ENCODE measurements at places on chromosomes 2 and 18. TPM values are rescaled to one million over a fixed set of nuclear protein-coding genes. Genes with fewer than 3 reads are reported as not detected.

GRCh38 chr18:12031846-12032245 lies 50.5 kb downstream of the IMPA2 start:
- no peak for DNase-seq

DNA sequence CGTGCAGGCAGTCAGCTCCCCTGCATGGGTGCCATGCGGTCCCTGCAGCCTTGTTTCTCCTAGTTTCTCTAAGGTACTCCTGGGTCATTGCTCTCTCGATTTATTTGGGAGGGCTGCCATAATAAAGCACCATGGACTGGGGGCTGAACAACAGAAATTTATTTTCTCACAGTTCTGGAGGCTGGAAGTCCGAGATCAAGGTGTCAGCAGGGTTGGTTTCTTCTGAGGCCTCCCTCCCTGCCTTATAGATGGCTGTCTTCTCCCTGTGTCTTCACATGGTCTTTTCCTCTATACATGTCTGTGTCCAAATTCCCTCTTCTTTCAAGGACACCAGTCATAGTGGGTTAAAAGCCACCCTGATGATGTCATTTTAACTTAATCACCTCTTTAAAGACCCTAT lies 40.5 kb downstream of the RPL37A start:
- DNase-seq, result no peak

CAPN14 gene
- 0.46 TPM for total RNA-seq

- no peak for DNase-seq
Observed at GRCh38 chr18:36817039-36817438, 11.8 kb downstream of the TPGS2 start.

POTEC gene
- total RNA-seq, result not detected

GRCh38 chr18:3683483-3683882 lies 233.5 kb downstream of the TGIF1 start:
- no peak for DNase-seq

NTSR2 gene
- total RNA-seq, result not detected

SIX2 gene
- total RNA-seq, result 3.1 TPM

DNA sequence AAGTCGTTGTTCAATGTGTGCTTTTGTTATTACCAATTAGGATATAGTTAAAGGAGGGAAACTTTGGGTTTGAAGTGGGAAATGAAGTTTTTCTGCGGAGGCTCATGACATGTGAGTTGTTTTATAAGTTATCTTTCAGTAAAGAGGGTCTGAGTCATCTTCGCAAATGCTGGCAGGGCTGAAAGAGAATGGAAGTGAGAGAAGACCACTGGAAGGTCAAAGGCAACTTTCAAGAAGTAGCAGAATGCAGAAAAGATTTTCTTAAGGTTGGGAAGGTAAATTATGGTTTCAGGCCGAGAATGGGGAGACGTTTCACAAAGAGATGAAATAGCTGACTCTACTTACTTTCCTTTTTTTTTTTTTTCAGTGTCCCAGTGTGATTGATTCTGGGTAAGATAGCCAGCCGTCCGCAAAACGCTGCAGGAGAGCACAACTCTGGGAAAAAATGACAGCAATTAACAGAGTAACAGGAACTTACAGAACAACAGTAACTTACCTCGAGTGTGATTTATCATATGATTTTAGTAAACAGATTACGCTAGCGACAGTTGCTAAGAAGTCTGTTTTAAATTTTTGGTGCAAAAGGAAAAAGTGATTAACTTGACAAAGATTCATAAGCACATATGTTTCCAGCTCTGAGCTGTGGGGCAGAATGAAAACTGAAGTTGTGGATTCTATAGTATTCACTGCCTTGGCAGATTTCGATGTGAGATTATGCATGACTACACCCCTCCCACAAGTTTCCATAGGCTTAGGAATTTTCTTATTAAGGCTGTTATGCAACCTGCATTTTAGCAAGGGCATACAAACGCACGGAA lies 46.8 kb upstream of the ACTR3 start:
- DNase-seq, result no peak

- no peak for DNase-seq
Observed at GRCh38 chr2:161414042-161415033, 1.8 kb upstream of the TBR1 start.

- DNase-seq, result no peak
Observed at GRCh38 chr2:230589497-230590015, 123.1 kb upstream of the CAB39 start.

DNA sequence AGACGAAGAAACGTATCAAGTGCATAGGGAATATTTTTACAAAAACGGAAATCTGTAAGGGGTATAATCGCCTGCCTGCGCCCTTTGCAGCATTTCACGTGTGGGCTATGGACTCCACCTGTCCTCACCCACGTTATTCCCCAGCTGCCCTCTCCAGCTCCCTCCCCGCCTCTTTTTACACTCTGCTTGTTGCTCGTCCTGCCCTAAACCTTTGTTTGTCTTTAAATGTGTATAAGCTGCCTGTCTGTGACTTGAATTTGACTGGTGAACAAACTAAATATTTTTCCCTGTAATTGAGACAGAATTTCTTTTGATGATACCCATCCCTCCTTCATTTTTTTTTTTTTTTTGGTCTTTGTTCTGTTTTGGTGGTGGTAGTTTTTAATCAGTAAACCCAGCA lies 169.4 kb upstream of the SIX3 start:
- DNase-seq, result no peak

CCBE1 gene
- total RNA-seq, result 3.3 TPM

ERFE gene
- total RNA-seq, result 9.8 TPM

DNA sequence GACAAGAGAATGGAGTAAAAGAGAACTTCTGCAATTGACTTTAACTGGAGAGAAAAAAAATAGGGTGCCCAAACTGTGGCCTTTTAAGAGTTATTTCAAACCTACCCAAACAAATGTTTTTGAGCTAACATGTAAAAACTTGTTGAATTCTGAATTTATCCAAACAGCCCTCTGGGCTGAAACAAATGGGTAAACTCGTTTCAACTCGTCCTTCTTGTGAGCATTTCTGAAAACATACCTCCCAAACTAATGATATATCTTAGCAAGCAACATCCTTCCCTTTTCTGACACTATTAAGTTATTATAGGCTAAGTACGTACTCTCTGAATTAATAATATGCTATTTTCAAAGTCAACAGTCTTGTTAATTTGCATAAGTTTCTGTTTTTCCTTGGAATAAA lies 793.0 kb upstream of the ACVR2A start:
- no peak for DNase-seq

GRCh38 chr18:5770176-5770575 lies 125.1 kb downstream of the TMEM200C start:
- DNase-seq, result no peak

- no peak for DNase-seq
Observed at GRCh38 chr2:128504246-128505149, 185.8 kb upstream of the HS6ST1 start.

MROH2A gene
- not detected for total RNA-seq

SLC19A3 gene
- 0.29 TPM for total RNA-seq

SIX3 gene
- total RNA-seq, result not detected

DNA sequence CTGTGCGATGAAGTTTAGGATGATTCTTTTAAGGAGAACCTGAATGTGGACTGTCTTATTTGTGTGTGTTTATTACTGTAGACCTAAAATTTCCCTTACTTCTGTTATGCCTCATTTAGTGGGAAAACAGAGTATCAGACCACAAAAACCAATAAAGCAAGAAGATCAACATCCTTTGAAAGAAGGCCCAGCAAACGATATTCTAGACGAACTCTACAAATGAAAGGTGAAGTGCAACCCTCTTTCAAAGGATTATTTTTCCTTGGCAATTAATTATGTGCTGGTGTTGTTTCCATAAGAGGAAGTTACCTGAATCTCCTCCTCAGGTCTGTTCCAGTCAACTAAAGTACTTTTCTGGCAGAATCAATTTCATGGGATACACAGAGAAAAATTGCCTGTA lies 78.6 kb downstream of the EPB41L5 start:
- no peak for DNase-seq

GRCh38 chr18:69947361-69948133 lies at the start of gene CD226:
CD226 (minus strand) TSS chr18:69947873; CDS start chr18:69947406, 467 bp downstream.
- DNase-seq, result no peak

DNA sequence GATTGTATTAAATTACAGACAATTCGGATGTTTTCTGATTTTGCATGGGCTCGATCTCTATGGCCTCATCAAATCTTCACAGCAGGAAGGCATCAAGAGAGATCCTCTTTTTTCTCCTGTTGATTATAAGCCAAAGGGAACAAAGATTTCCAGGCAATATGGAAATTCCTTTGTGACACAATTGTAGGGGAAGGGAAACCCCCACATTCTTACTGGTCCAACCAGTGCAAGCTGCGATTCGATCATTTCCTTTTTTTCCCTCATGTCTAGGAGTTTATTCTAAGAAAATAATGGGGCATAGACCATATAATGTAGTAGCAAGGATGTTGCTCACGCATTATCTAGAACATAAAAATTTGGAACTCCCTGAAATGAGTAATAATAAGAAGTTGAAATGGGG lies 87.7 kb downstream of the LYPD6 start:
- DNase-seq, result no peak

DNA sequence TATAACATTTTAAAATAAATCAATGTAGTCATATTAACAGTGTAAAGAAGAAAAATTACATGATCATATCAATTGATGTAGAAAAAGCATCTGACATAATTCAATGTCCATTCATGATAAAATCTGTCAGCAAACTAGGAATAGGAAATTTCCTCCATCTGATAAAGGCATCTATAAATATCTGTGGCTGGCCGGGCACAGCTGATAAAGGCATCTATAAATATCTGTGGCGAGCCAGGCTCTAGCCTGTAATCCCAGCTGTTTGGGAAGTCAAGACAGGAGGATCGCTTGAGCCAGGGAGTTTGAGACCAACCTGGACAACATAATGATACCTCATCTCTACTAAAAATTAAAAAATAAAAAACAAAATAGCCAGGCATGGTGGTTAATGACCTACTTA lies 18.1 kb upstream of the RANBP2 start:
- no peak for DNase-seq

GRCh38 chr18:23591011-23591410 lies 4.7 kb upstream of the NPC1 start:
- no peak for DNase-seq

DNA sequence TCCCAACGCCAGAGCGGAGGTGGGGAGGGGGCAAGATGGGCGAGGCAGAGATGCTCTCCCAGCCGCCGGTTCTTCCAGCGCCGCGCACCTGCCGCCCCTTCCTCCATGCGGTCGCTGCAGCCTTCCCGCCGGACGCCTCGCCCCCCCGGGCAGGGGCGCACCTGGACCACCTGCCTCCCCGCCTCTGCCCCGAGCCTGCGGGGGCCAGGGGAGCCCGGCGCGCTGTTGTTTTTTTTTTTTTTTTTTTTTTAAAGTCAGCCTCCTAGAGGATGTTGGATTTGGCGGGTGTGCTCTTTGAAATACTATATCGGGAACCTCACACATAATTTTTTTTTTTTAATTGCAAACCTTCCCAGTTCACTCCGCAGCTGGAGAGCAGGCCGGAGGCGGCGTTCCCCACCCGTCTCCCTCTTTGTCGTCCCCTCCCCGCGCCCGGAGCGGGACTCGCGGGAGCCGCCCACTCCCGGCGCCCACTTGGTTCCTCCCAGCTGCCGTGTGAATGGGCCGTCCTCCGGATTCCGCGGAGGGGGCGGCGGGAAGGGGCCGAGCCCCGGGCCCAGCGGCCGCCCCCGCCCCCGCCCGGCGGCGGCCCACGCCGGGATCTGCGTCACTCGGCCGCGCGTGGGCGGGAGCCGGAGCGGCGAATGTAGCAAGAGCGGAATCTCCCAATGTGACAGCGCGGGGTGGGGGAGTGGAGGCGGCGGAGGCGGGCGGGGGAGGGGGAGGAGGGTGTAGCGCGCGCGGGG lies 421 bp upstream of the NAB1 start:
- no peak for DNase-seq

CDH2 gene
- total RNA-seq, result 78.2 TPM

GRCh38 chr2:146615778-146616177 lies 1229.1 kb upstream of the ACVR2A start:
- no peak for DNase-seq

GRCh38 chr18:76875390-76876325 lies 53.3 kb downstream of the ZNF236 start:
- DNase-seq, result no peak

GRCh38 chr2:189661957-189662321 lies 680 bp downstream of the ASNSD1 start:
- no peak for DNase-seq

DNA sequence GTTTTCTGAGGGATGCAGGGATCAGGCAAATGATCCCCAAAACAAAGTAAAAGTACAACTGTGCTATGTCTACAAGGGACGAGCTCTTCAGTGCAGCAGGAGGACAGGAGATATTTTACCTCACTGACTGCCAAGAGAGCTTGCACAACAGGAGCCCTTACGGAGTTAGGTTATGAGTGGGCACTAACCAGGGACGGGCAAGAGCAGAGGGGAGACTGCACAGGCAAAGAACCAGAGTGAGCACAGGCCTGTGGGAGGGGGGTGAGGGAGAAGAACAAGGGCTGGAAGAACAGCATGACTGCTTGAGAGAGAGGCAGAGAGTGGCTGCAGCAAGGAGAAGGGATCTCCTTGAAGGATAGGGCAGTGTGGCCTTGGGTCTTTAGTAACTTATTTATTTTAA lies 101.1 kb upstream of the PID1 start:
- DNase-seq, result no peak

- no peak for DNase-seq
Observed at GRCh38 chr2:124920448-124920847, 895.4 kb downstream of the CNTNAP5 start.

DNA sequence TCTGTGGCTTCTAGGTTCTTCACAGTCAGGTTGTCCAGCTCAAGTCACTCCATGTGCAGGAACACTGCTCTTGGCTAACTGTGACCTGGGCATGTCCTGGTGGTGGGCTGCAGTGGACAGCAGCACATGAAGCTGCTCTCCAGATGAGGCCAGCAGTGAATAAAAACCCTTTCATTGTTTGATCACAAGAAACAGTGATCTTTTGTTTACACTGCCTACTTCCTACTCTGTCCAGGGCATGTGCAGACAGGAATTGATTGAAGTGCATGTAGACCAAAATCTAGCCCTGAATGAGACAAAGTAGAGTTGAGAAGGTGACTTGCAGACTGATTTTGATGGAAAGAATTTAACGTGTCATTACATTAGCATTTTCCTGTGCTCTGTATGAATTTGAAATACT lies 34.9 kb downstream of the BCL2L11 start:
- no peak for DNase-seq

GRCh38 chr2:219907011-219907365 lies 279.6 kb downstream of the SLC4A3 start:
- DNase-seq, result no peak

DNA sequence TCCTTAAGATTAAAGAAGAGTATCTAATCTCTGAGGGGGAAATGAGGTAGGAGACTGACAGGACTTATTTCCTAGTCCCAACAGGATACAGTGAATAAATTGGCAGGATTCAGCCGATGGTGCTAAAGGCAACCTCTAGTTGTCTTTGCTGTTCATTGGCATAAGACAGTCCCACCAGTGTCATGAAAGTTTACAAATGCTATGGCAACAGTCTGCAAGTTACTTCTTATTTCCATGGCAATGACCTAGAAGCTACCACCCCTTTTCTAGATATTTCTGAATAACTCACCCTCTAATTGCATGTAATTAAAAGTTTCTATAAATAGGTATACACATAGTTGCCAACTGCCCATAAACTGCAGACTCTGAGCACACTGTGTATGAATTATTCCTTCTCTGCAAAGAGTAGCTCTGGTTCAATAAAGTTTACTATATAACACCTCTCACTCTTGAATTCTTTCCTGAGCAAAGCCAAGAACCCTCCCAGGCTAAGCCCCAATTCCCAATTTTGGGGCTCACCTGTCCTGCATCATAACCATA lies 172.7 kb upstream of the LRATD1 start:
- no peak for DNase-seq

TXNDC2 gene
- total RNA-seq, result not detected

AAMP gene
- total RNA-seq, result 119 TPM
